ENCODE measurements at places on chromosomes 3 and 15.

- DNase-seq = no peak
Observed at GRCh38 chr3:25151281-25151902, 276.7 kb upstream of the RARB start.

DNA sequence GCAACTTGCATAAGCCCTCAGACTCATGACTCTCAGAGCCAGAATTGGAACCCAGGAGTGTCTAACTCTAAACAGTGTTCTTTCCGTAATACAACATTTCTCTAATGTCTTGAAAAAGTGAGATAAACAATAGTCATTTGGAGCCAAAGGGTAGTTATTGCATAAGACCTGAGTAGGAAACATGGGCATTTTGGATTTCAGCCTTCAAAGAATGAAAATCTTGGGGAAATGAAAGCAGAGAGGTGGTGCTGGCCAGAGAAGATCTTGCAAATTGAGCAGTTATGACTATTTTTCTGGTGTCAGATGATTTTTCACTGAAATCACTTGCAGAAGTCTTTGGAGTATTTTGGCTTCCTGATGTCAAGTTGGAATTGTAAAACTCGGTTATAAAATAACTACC is 379.4 kb downstream of the DIPK2A start:
- no peak for DNase-seq

- no peak for DNase-seq
Observed at GRCh38 chr3:150022381-150023238, 51.9 kb upstream of the PFN2 start.

DNA sequence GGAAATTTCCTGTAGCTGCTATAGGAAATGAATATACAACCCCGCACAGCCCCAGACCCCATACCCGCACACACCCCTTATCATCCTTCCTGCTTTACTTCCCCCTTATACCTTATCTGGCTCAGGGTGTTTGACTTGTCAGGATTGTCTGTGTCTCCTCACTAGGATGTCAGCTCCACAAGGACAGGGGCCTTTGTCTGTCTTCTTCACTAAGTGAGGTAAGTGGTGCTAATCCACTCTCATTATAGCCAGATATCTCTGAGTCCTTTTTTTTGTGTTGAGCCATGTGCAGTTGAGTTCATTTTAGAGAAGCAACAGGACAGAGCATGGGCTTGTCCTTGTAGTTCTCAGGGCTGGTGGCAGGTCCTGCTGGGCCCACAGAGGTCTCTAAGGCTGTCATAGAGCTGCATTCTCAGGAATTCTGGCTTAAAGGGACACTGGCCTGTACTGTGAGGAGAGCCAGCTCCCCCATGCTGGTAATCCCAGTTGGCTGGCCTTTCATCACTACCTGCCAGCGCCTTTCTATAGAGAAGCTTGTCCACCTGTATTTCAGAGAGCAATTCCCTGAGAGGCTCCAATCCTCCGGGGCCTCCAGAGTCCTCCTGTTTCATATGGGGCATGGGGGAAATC is 9.0 kb downstream of the KY start:
- no peak for DNase-seq

DNA sequence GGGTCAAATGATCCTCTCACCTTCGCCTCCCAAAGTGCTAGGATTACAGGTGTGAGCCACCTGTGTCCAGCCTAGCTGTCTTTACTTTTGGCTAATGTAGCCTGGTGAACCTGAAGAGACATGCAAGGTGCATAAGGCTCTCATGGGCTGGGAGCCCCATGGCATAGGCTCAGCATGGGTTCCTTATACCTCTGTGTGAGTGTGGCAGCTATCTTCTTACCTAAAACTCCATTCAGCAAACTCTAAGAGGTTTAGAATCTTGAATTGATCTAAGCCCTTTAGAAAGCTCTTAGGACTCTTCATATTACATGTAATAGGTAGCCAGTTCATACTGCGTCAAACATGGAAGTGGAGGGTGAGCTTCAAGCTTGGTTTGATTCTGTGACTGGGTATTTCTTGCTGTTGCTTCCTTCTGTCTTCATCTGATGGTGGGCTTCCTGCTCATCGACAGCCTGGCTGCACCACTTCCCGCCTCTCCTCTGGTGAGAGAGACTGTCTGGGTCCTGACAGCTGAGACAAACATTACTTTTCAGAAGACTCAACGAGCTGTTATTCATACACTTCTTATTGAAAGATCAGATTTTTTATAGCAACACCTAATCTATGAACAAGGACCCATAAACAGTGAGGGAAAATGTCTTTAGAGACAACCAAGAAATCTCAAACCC is 19.2 kb upstream of the TKT start:
- no peak for DNase-seq

DNA sequence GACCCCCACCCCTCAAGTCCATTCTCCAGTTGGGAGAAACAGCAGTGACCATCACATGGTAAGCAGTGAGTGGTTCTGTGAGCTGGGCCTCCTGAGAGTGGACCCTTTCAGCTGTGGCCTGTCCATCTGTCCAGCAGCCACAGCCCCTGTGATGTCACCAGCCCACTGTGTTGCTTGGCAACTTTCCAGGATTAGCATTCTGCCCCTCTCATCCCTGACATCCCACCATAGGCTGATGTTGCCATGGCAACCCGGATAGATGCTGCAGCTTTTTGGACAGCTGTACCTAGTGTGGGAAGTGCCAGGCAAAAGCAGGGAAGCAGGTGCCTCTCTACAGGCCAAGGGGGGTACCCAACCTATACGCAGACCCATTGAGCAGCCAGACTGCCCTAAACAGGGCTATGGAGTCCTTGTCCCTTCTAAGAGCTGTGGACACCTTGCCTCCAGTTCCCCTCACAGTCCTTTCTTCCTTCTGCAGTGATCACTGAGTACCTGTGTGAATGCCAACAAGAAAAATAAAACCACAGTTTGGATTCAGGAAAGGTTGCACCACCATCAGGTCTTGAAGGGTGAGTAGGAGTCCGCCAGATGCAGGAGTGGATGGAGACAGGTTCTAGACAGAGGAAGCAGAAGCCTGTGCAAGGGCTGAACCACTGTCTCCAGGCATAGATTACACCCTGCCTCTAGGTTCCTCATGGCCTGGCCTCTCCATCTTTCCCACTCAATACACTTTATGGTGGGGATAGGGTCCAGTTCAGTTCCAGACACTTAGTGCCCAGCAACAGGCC is at the start of gene DNAH1:
TSS of gene DNAH1 (plus strand) at position 343 of the 788 bp plus-strand sequence. CDS start 6,124 bp downstream, outside the sequence.
- no peak for DNase-seq

DNA sequence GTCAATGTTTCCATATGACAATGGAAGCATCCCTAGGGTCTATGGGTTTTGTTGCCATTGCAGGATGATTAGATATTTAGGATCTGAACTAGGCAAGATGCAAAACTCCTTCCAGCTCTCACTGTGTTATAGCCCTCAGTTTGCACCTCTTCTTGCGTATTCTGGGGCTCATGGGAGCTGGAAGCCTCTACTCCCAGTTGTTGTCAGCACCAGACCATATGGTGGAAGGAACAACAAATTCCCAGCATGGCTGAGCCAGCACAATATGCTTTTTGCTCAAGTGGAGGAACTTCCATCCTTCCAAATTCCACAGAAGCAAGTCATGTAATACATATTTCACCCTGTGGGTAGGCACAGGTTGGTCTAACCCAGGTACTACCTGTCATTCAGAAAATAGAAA is 18.5 kb upstream of the CTXND1 start:
- DNase-seq = no peak

DNA sequence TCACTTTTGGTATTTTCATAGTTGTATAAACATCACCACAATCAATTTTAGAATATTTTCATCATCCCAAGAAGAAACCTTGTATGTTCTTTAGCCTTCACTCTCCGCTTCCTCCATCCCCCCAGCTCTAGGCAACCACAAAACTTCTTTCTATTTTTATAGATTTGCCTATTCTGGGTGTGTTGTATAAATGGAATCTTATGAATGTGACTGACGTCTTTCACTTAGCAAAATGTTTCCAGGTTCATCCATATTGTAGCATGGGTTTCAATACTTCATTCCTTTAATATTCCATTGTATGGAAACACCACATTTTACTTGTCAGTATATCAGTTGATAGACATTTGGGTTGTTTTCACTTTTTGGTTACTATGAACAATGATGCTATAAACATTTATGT is 335.8 kb upstream of the GOLIM4 start:
- no peak for DNase-seq

- DNase-seq = no peak
Observed at GRCh38 chr3:85652360-85652759, 693.6 kb downstream of the CADM2 start.

- no peak for DNase-seq
Observed at GRCh38 chr3:129312671-129313414, 34.2 kb downstream of the HMCES start.

GRCh38 chr3:38916706-38917105 is 100.7 kb upstream of the SCN10A start:
- DNase-seq = no peak

DNA sequence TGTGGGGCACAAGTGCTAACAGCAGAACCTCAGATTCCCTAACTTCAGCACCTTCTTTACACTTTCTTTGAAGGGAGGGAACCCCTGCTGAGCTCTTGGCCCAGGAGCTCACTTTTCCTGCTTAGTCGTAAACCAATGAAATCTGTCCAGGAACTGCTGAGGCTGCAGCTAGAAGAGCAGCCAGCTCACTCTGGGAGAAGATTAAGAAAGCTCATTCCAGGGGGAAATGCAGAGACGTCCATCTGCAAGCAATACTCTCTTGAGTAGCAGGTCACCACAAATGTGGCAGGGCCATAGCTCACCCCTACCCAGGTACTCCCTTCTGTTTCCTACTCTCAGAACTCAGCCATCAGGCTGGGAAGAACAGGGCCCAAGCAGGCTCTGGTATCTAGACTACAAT is 103.3 kb downstream of the WDR76 start:
- no peak for DNase-seq

DNA sequence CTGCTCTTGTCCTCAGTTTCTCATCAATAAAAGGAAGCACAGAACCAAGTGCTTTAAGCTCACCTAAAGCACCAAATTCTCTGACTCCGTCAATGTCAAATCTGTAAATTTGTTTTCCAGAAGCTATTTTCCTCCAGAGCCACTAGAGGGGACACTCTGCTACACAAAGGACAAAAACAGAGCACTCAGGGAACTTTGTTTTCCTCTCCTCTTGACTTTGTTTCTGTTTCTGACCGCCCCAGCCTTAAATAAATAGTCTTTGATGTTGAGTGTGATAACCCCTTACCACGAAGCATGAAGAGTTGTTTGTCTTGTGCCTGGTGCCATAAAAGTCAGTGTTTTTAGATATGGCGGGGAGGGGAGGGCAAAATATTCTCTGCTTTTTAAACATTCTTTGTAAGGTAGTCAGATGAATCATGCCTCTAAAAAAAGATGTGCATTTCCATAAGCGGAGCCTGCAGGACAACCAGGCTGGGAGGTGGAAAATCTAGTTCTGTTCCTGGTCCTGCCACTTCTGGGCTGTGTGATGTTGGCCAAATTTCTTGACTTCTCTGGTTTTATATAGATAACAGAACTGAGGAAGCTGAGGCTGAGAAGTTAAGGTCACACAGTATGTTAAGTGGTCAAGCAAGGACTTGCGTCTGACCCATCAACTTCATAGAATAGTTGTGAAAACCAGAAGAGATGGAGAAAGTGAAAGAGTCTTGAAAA is 7.3 kb upstream of the ZBTB38 start:
- no peak for DNase-seq

DNA sequence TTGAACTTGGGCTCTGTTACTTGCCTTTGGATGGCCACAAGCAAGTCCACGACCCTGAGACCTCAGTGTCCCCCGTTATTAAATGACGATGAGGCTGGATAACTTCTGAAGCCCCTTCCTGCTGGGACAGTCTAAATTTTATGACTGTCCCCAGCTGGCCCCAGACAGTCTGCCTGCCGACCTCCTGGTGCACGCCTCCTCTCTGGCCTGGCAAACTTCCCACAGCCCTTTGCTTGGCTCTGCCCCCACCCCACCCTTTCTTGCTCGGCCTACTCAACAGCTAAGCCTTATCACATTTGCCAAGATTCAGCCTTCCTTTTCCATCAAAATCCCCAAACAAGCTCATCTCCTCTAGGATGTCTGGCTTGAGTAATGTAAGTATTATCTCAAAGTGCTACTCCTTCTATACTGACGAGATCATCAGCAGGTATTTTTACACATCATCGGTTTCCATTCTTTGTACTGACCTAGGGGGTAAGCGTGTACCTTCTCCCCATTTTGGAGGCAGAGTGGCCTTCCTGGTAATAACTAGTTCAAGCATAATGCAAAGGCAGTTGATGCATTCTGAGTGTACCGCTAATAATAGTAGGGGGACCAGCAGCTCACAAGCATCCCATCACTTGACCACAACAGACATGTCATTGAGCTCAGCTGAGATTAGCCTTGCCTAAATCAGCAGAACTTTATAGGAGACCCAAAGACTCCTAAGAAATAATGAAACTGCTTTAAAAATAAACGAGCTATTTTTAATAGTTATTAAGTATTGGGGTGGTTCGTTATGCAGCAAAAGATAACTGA is 120.8 kb upstream of the HACD2 start:
- no peak for DNase-seq

DNA sequence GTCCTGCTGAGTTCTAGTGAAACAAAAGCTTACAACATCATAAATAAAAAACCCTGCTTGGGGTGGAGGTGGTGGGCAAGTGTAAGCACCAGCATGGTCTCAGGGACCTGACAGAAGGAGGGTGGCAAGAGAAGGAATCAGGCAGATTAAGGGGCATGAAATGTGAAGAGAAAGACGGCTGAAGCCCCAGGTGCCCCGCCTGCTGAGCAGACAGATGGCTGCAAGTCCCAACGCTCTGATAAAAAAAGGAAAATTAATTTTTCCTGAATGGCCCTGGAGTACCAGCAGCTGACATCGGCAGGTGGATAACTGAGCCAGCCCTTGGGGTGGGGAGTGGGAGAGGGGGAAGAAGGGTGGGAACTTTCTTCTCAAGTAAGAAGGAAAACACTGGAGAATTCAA is 137.9 kb downstream of the XXYLT1 start:
- no peak for DNase-seq

DNA sequence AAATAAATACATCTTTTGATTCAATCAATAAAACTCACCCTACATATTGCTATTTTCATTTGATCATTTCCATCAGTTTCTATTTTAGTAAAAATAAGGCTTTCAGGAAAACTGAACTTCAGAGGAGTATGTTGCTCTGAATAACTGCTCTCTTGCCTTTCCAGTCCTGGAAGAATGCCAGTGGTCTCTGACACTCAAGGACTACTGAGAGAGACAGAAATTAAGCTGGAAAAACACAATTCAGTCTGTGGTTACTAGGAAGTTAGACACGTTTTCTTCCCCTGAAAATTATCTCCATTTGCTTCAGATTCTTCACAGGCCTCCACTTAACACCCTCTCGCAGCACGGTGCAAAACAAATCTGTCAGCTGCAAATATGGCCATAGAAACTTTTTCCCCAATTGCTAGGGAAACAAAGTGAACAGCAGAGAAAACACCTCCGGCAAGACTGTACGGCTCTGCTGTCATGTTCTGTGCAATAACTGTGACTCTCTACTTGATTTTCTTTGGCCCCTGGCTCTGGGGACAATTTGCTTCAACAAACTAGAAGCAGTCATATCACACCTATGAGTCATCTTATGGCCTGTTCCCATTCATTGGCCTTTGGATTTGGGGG is 353.0 kb downstream of the MAGI1 start:
- no peak for DNase-seq

DNA sequence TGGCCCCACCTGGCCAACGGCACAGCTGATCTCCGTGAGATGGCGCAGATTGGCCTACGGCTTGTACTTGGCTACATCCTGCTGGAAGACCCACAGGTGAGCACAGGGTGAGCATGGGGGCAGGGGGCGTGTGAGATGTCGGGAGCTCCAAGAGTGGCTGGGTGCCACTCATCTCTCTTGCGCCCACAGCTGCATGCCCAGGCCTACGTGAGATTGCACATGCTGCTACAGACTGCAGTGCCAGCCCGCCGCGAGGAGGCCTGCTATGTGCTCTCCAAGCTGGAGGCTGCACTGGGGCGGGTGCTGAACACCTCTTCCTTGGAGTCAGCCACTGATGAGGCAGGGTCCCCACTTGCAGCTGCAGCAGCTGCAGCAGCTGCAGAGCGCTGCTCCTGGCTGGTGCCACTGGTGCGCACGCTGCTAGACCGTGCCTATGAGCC is 22.3 kb downstream of the NBEAL2 start:
- no peak for DNase-seq

Data from stimulated activated CD8-positive, alpha-beta memory T cell treated with anti-CD3 and anti-CD28 coated beads, Interleukin-4, amount 100 ng/mL, for 1 hour (primary cell).